ENCODE measurements at places on chromosomes 7 and 10.
A peak's percentile ranks its signal among the peaks of the same experiment; 100 is the strongest.

DNA sequence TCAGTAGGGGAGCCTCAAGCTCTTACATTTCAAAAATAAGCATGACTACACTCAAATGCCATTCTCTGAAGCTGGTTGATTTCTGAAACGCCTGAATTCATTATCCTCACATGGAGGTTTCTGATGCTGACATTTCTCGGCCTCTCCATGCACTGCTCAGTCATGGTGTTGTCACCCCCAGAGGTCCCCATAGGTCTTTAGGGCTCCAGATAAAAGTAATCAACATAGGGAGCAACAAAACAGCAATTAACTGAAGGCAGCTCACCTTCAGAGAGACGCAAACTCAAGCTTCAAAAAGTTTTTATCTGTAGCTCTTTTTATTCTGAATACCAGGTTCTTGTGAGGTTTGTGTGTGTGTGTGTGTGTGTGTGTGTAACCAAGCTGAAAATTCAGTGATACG lies 223.2 kb upstream of the LRRN3 start:
- no peak for DNase-seq

DNA sequence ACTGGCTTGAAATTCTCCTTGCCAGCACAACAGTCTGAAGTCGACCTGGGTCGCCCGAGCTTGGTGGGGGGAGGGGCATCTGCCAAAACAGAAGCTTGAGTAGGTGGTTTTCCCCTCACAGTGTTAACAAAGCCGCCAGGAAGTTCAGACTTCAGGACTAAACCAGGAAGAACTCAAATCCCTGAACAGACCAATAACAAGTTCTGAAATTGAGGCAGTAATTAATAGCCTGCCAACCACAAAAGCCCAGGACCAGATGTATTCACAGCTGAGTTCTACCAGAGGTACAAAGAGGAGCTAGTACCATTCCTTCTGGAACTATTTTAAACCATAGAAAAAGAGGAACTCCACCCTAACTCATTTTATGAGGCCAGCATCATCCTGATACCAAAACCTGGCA lies 45.3 kb downstream of the LRRC72 start:
- DNase-seq = no peak

DNA sequence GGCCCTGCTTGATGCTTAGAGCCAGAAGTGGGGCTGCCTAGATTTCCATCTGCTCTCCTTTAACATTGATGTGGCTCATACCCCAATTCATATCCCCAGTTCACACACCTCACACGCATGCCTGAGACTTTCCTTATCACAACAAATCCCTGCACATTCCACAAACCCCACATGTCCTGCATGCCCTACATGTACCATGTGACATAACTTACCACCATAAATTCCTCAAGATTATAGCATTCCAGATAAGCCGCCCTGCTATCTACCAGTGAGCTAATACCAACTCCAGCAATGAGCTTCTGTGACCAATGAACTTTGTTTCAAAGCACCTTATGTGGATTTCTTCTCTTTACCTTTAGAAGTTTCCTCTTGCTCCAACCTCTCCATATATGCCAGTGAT lies 104.7 kb upstream of the RAB11FIP2 start:
- no peak for DNase-seq

GRCh38 chr10:100468978-100469377 lies 6.2 kb downstream of the WNT8B start:
- DNase-seq = peak; percentile 5

- DNase-seq = no peak
These were observed 456.5 kb downstream of the GATA3 start for GRCh38 chr10:8511026-8511425.

DNA sequence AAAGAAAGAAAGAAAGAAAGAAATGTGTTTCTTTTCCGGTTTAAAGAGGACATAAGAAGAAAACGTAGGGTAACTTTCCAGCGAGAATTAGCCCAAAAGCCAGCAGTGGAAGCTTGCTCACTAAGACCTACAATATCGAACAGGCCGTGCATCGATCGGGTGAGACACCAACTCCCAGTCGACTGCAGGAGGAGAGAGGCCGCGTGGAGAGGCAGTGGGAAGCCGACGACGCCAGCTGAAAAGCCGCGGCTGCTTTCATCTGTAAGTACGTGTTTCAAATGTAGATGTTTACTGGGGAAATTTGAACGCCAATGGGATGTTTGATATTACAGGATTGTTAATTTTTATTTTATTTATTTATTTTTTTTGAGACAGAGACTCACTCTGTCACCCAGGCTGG lies 28.6 kb upstream of the GIMAP8 start:
- DNase-seq = no peak

- DNase-seq = peak; percentile 54
These were observed 24.3 kb downstream of the SLC29A3 start for GRCh38 chr10:71343392-71343773.

- no peak for DNase-seq
These were observed 283.7 kb upstream of the ZMIZ1 start for GRCh38 chr10:78785066-78785465.

- DNase-seq = peak; percentile 38
These were observed 165.8 kb downstream of the CCSER2 start for GRCh38 chr10:84493951-84494848.

- peak; percentile 29 for DNase-seq
These were observed 48.3 kb upstream of the PAX2 start for GRCh38 chr10:100697070-100697469.

- DNase-seq = peak; percentile 86
These were observed 73.8 kb downstream of the SHOC2 start for GRCh38 chr10:110993024-110993693.

- no peak for DNase-seq
These were observed 32.5 kb downstream of the BNIP3 start for GRCh38 chr10:131949041-131949862.

- no peak for DNase-seq
These were observed 100.1 kb downstream of the BTRC start for GRCh38 chr10:101453791-101454718.

GRCh38 chr7:13560441-13560840 lies 429.0 kb downstream of the ETV1 start:
- DNase-seq = peak; percentile 54

GRCh38 chr7:135974667-135975066 lies 2.5 kb downstream of the MTPN start:
- DNase-seq = no peak

DNA sequence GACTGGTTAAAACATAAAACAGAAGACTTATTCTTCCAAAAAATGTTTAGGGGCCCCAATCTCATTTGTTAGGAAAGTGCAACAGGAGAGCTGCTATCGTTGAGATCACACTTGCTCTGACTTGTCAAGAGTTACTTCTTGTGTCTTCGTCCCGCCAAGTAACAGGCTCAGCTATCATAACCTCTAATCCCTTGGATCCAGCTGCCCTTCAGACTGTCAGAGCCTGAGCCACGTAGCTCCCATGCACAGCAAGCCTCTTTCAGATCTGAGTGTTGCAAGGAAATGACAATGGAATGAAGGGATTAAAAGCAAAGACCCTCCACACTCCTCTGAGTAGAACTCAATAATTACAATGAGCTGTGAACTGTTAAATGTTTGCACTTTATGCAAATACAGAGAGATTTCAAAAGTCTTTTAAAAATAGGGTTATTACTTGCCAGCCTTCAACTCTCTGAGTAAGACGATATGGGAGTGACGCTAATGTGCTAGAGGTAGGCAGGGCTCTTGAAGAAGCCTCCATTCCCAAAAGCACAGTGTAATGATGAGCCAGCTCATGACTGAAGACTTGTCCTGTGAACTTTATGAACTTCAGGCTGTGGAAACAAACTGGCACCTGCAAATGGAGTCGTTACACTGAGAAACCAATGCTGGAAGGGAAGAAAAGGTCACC lies 28.4 kb upstream of the CDK13 start:
- DNase-seq = no peak

GRCh38 chr7:29140873-29141468 lies 5.4 kb downstream of the CPVL start:
- DNase-seq = no peak

GRCh38 chr7:158097106-158097452 lies 490.5 kb downstream of the PTPRN2 start:
- no peak for DNase-seq

- no peak for DNase-seq
These were observed 299.0 kb downstream of the TNS3 start for GRCh38 chr7:47282790-47283496.

DNA sequence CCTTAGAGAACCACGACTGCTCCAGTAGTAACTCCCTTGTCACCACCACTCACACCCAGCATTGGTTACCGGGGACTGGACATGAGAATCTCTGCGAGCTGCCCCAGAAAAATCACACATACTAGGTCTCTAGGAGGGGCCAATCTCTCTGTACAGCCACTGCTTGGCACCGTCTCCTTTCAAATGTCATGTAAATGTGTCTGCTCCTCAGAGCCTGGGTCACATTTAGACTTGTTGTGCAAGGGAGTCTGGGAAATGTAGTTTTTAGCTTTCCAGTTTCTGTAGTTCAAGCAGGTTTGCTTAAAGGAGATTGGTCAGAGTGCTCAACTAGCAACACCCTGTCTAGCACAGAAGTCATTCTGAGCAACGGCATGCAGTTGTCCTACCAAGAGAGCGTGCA lies 60.0 kb downstream of the CHN2 start:
- DNase-seq = no peak

GRCh38 chr10:14665865-14666857 lies 108.5 kb downstream of the FAM107B start:
- no peak for DNase-seq

- DNase-seq = peak; percentile 83
These were observed 397.2 kb downstream of the SUGCT start for GRCh38 chr7:40531956-40532355.

GRCh38 chr7:151754142-151754590 lies 122.7 kb downstream of the PRKAG2 start:
- peak; percentile 99 for DNase-seq

- no peak for DNase-seq
These were observed 20.6 kb downstream of the CALML5 start for GRCh38 chr10:5478694-5479305.

- no peak for DNase-seq
These were observed 49.3 kb downstream of the JAKMIP3 start for GRCh38 chr10:132114953-132115520.

GRCh38 chr7:26856176-26856985 lies 8.0 kb downstream of the SKAP2 start:
- DNase-seq = peak; percentile 11

GRCh38 chr7:16293669-16294425 lies 127.5 kb downstream of the CRPPA start:
- DNase-seq = no peak

GRCh38 chr7:15430911-15431310 lies 130.9 kb downstream of the AGMO start:
- no peak for DNase-seq

DNA sequence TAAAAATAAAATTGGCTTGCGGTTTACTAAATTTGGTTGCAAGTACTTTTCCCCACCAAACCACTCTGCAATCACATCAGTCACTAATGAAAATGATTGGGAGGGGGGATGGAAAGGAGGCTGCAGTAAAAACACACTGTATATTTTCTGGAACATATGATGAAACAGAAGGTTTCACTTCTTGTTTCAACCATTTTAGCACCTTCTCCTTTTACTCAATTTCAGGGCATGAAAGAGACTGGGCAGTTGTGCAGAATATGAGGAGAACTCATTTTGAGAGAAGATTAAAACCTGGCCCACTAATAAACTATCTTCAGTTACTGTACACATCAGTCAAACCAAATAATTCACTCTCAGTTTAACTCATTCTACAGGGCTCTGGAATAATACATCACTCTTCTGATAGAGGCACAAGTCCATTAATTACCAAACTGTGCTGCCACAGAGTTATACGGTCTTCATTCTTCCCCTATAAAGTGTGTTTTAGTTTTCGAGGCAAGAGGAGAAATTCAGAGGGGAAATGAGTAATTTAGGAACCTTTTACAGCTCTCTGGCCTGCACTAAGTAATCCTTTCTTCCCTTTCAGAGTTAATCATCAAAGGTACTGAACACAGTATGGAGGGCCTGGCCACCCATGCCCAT lies 25.5 kb downstream of the JAZF1 start:
- DNase-seq = no peak

DNA sequence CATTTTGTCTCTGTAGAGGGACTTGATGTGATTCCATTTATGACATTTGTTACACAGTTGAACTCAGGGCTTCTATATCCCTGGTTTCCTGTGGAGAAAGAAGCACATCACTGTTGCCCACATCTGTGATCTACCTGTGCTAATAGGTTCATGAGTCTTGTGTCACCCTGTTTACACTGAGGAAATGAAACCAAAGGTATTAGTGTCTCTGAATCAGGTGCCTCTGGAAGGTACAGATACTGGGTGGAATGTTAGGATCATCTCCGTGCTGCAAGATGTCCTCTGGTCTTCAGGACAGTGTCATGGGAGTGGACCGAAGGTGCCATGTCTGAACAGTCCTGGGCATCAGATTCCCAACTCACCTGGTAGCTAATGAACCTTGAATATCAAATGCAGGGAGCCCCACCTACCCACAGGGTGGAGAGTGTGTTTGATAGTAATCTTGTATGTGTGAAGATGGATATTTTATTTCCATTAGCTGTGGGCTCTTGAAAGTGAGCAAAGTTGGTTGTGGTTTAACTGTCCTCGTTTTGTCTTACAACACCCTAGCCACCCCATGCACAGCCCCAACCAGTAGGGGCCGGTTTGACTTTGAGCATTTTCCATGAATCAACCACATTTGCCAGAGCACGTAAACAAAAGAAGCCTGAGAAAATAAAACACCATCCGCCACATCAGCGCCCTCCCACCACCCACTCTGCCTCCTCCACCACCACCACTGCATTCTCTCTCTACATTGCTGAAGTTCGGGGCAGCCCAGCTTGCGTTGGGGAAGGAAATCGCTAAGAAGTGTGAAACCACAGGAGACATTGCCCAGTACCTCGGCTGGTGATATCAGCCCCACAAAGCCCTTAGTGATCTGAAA lies 40.7 kb downstream of the TARP start:
- DNase-seq = no peak

DNA sequence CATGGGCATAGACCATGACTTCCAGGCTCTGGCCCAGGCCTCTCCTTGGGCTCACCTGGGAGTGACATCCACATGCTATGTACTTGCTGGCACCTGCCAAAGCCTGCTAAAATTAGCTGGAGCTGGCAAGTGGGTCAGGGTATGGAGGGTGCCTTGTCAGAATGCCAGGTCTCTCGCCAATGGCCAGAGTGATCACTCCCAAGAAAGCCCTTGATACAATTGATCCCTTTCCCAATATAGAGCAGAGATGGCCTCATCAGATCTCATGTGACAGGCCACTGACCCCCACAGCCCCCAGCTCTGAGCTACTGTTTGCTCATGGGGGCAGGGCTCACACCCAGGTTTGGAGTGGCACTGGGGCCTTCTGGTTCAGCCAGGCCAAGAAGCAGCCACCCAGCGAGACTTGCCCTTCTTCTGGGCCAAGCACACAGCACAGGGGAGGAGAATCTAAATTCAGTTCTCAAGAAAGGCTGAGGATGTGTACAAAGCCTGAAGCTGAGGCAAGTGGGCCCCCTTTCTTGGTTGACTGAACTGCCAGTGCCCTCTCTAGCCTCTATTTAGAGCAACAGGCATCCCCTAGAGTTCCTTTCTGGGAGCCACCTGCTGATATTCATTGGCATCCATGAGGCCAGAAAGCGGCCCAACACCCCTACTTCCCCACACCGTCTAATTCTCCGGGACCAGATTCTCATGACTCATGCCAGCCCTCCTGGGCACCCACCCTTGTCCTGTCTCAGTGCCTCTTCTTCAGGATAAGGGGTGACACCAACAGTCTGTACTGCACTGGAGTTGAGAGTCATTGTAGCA lies 18.9 kb upstream of the MYL7 start:
- DNase-seq = no peak

GRCh38 chr10:13062803-13063202 lies 37.2 kb upstream of the OPTN start:
- no peak for DNase-seq
